Amygdala (tissue), 56 donors: ENCODE measurements at places on chromosomes 11 and 22.

GRCh38 chr11:44529895-44530412 lies 35.5 kb upstream of the CD82 start:
- DNase-seq: no peak

DNA sequence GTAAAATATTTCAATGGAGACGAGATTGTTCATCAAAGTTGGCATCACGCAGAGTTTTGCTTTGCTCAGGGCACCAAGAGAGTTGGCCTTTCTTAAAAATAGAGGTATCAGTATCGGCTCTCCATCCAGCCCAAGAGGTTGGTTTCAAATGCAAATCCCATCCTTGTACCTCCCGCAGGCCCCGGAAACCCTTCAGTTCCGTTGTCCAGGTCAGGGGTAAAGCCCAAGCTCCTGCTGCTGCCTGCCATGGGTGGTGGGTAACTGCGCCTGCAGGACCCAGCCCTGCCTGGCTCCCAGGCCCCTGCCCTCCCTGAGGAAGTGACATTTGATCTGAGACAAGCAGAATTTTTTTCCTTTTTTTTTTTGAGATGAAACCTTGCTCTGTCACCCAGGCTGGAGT lies 49.3 kb upstream of the RTL6 start:
- DNase-seq: no peak

DNA sequence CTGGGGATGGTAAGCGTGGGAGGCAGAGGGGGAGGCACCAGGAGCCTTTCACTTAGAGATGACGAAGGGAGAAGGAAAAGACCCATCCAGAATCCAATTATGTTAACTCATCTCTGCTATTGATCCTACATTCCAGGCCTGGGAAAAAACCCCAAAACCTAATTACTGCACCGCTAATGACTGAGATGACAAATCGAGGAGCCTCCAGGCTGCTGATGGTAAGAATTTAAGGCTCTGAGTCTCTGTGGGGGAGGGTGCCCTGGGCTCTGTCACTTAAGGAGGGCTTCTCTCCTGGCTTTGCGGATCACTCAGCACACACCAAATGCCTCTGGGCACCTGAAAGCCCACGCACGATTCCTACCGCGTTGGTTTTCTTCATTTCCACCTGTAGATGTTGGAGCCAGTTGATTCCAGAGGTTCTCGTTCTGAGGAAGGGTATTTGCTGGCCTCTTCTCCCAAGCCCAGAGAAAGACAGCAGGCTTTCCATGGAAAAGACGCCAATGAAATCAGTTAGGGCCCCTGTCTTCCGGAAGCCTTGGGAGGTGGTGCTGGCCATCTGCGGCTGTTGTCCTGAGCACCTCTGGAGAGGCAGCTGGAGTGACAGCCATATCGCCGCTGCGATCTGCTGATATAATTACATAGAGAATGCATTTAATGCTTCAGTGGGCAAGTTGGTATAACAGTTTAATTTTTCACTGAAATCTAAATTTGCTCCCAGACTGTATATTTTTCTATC lies 751.2 kb downstream of the BRD1 start:
- no peak for DNase-seq

- DNase-seq: no peak
Measured at GRCh38 chr11:105144887-105145286, 5.3 kb upstream of the CARD18 start.

DNA sequence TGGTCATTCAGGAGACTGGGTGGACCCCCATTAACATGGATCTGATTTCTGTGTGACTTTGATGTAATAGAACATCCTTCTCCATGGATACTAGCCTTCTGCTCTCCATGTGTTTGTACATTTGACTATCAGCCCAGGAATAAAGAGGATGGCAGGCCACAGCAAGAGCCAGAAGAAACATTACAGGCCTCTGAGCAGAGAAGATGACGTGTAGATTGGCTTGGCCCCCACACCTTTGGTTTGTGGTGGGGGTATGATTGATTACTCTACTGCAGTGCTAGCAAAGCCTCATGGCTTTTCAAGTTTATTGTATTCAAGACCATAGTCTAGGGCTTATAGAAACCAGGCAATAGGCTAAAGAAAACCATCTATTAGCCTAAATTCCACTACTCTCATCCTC lies 77.0 kb downstream of the GRAMD1B start:
- no peak for DNase-seq

DNA sequence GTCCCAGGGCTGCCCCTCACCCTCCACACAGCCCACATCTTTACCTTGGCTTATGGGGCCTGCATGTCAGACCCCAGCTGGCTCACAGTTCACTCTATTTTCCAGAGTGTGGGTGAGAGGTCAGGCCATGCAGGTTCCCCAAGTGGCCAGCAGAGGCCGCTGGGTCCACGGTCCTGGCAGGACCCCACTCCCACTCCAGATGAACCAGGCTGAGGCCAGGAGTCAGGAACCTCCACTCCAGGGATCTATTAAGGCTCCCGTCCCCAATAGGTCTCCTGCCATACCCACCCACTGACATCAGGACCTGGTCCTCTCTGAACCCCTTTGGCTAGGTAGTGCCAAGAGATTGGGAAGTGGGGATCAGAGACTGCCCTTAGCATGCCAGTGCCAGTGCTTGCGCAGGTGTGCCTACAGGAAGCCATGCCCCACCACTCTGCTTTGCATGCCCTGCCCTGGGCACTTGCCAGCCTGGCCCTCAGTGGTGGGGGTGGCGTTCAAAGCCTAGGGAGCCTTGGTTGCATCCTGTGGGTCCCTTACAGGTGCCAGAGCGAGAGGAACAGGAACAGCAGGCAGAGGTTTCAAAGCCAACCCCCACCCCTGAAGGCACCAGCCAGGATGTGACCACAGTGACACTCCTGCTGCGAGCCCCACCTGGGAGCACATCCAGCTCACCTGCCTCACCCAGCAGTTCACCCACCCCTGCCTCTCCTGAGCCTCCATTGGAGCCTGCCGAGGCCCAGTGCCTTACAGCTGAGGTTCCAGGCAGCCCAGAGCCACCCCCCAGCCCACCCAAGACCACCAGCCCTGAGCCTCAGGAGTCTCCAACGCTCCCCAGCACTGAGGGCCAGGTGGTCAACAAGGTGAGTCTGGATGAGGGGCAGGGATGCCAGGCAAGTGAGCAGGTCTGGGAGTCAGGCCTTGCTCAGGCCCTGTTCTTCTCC lies 8.3 kb downstream of the SMTN start:
- peak; percentile 47 for DNase-seq

DNA sequence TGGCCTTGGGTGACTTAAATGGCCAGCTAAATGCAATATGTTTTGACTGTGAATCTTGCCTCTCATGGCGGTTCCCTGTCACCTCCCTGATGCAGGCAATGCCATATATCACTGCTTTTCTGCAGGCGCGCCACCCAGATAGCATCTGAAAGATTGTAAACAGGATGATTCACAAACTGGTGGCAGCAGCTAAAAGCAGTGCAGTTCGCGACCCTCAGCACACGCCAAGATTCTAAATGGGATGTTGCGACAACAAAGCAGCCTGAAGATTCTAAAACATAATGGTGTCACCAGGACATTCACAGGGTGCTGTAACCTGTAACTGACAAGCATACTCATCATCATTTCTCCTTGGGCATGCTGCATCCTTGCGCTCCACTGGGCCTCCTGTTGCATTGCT lies 440.4 kb upstream of the CADM1 start:
- DNase-seq: no peak

GRCh38 chr11:45208135-45208534 lies 61.7 kb downstream of the PRDM11 start:
- DNase-seq: no peak
